Stimulated activated CD4-positive, alpha-beta T cell treated with anti-CD3 and anti-CD28 coated beads, TNF-alpha, amount 100 ng/mL, for 1 hour (primary cell): ENCODE measurements at places on chromosomes 6 and 20.

- DNase-seq = no peak
These were observed 39.0 kb upstream of the PTPN1 start for GRCh38 chr20:50471231-50471630.

- DNase-seq = no peak
These were observed 33.3 kb upstream of the ZBP1 start for GRCh38 chr20:57653546-57653900.

- DNase-seq = no peak
These were observed 9.8 kb upstream of the CNKSR3 start for GRCh38 chr6:154520280-154520679.

DNA sequence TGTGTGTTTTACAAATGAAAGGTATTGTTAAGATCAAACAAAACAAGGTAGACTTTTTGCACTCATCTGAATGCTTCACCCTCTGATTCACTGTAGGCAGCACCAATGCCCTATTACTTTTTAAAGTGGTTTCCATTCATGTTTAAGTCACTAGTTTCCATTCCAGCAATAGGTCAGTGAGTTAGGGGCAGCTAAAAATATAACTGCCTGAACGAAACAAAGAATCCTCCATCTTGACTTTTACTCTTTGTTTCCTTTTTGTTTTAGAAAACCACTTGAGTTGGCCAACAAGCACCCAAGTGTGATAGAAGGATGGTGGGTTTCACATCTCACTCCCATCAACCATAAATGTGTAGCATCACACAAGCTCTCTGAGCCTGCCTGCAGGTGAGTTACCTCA lies 25.5 kb downstream of the CLIC5 start:
- no peak for DNase-seq

- no peak for DNase-seq
These were observed 64.2 kb upstream of the NEDD9 start for GRCh38 chr6:11296449-11297375.

DNA sequence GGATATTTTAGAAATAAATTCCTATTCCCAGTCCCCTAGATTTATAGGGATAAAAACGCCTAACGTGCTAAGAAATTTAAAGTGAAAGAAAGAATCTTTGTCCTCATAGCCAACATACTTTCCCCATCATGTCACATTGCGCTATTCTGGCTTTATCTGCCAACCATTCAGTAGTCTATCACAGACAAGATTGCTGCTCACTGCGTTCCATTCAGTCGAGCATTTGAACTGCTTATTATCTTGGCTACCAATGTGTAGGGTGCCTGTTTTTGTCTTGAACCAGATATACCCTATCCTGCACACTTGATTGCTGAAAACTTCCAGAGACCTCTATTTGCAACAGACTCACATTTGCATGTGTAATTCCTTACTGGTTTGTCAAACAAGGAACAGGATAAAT lies 751.5 kb downstream of the EPHA7 start:
- DNase-seq = no peak
